ENCODE measurements at places on chromosomes 7 and 10. TPM values are rescaled to one million over a fixed set of nuclear protein-coding genes. Genes with fewer than 3 reads are reported as not detected.

Gene FGFR2
- total RNA-seq, result 0.05 TPM

Gene OR2A12
- not detected for total RNA-seq

Gene KCNH2
- total RNA-seq, result 0.34 TPM

Gene SYNPO2L
- not detected for total RNA-seq

Gene STK31
- total RNA-seq, result not detected

GRCh38 chr10:62029401-62029800 is 127.9 kb downstream of the ARID5B start:
- H3K4me1 ChIP-seq, result peaks cover 83% of the 10 kb centered on the region
- no peak for DNase-seq
- peaks cover 31% of the 10 kb centered on the region for H3K36me3 ChIP-seq

- no peak overlapping the region for H3K27ac ChIP-seq
- H3K27me3 ChIP-seq, result no peaks in the 10 kb centered on the region
- peaks cover 27% of the 10 kb centered on the region for H3K4me1 ChIP-seq
- no peak overlapping the region for H3K4me3 ChIP-seq
- DNase-seq, result no peak
- no peaks in the 10 kb centered on the region for H3K36me3 ChIP-seq
These were observed 39.6 kb downstream of the GRK5 start for GRCh38 chr10:119246862-119247549.

DNA sequence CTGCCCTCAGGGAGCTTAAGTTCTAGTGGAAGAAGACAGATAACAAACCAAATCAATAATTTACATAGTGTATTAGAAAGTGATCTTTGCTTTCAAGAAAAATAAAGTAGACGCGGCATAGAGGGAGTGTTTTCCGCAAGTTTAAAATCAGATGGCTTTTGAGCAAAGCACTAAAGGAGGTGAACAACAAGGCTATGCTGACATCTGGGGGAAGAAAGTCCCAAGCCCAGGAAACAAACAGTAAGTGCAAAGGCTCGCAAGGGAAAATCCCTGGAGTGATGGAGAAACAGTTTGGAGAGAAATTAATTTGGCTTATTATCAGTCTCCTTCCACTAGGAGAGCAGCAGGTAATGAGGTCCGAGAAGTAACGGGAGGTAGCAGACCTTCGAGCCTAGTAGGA is 1.9 kb upstream of the CNNM2 start:
- H3K4me1 ChIP-seq, result peaks cover 28% of the 10 kb centered on the region
- peaks cover 4% of the 10 kb centered on the region for H3K27me3 ChIP-seq
- no peak overlapping the region for H3K27ac ChIP-seq
- DNase-seq, result no peak

DNA sequence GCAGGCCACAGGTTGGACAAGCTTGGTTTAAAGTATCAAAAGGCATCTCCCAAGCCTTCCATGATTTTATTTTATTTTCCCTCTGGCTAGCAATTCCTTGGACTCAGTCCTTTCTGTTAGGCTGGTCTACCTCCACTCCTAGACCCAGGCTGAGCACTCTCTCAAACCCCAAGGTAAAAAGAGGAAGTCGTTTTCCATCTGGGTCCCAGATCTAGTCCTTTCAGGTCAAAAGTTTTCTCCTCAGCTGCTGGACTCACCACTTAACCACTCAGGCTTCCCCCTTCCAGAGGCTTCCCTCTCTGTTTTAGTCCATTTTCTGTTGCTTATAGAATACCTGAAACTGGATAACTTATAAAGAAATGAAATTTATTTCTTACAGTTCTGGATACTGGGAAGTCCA is 252.3 kb upstream of the MKLN1 start:
- H3K4me1 ChIP-seq, result peaks cover 56% of the 10 kb centered on the region
- peak overlapping the region; percentile 19 for H3K27ac ChIP-seq
- DNase-seq, result no peak
- H3K27me3 ChIP-seq, result no peaks in the 10 kb centered on the region
- peaks cover 24% of the 10 kb centered on the region for H3K36me3 ChIP-seq

- peaks cover 14% of the 10 kb centered on the region for H3K4me1 ChIP-seq
- no peak for DNase-seq
- no peaks in the 10 kb centered on the region for H3K27me3 ChIP-seq
- peaks cover 4% of the 10 kb centered on the region for H3K36me3 ChIP-seq
These were observed 53.7 kb upstream of the TMEM248 start for GRCh38 chr7:66867198-66867790.
